ENCODE measurements at places on chromosomes 2 and 18.
A peak's percentile ranks its signal among the peaks of the same experiment; 100 is the strongest.

- H3K27me3 ChIP-seq, result peaks cover 3% of the 10 kb centered on the region
- H3K27ac ChIP-seq, result no peak overlapping the region
- no peaks in the 10 kb centered on the region for H3K4me1 ChIP-seq
Measured at GRCh38 chr2:58476556-58476955, 235.4 kb upstream of the FANCL start.

DNA sequence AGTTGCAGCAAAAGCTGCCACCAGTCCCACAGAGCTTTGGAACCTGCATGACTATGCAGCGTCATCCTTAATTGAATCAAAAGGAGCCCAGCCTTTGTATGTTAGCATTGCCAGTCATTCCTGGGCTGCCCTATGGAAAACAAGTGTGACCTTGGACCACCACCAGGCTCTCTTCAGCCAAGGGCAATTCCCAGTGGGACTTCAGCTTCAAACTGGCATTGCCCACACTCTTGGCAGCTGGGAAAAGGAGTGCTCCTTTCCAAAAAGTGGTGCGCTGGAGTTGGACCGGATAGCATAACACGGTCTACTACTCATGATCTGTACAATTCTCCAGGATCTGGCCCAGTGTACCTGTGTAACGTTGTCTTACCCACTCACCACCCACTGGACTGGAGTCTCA lies 259.5 kb downstream of the MREG start:
- H3K4me1 ChIP-seq, result peaks cover 21% of the 10 kb centered on the region
- no peak overlapping the region for H3K4me3 ChIP-seq
- DNase-seq, result no peak
- H3K27me3 ChIP-seq, result peaks cover 5% of the 10 kb centered on the region

GRCh38 chr2:88807237-88807962 lies 115.9 kb downstream of the RPIA start:
- H3K27ac ChIP-seq, result no peak overlapping the region
- H3K36me3 ChIP-seq, result no peaks in the 10 kb centered on the region
- peaks cover 1% of the 10 kb centered on the region for H3K27me3 ChIP-seq
- H3K4me1 ChIP-seq, result no peaks in the 10 kb centered on the region
- no peak overlapping the region for H3K4me3 ChIP-seq

DNA sequence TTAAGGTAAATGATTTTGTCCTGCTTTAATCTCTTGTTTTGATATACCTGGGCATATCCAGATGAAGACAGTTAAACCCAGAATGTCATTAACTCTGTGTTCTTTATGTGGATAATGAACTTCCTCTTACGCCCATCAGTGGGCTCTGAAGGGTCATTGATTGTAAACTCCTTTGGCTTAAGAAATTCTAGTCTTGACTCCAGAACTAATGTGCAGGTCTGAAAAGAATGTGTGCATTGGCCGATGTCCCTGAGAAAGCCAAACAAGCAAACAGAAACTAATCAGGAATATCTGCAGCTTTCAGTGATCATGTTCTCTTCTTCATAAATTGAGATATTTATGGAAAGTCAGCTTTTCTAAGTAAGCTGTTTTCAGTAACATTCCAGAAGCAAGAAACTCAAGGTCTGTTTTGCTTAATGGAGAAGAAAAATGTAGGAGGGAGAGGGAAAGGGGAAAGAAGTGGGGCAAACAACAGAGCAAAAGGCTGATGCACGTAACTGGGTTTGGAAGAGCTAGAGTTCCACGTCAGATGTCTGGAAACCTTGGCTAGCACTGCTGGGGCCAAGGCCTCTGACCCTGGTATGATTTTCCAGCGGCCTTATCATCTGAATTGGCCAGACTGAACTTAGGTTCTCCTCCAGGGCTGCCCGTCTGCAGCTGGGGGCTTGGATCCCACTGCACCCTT lies 61.3 kb upstream of the FHL2 start:
- DNase-seq, result no peak
- no peak overlapping the region for H3K27ac ChIP-seq
- peaks cover 14% of the 10 kb centered on the region for H3K27me3 ChIP-seq
- H3K36me3 ChIP-seq, result no peaks in the 10 kb centered on the region

DNA sequence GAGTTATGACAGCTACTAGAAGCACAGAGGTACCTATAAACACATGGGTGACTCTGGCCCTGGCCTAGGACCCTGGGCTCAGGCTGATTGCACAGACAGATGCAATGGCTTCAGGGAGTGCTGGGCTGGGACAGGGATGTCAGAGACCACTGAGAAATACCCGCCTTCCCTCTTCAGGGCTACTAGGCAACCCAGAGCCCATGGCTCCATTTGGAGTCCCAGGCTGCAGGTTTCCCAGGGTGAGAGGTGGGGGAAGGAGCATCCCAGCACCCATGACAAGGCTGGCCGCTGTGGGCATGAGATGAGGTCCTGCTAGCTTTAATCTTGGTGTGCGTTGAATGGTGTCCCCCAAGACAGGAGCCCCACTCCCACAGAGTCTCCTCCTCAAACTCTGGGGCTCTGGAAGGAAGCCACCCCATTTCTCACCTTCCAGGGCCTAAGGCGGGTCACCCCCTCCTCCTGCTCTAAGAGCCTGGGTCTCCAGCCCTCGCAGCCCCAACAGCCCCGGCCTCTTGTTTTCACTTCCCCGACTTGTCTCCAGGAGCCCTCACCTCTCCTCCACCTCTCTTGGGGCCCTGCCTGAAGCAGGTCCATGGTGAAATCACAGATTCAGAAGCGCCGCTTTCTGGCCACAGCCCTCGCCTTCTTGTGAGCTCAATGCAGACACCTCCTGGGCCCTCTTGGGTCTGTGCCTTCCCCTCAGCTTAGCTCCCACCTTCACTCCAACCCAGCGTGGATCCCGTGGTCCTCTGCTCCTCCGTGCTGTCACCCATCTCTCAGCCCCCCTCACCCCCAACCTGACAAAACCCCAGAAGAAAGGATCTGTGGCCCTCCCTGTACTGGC lies 41.4 kb downstream of the EMX1 start:
- H3K36me3 ChIP-seq, result peaks cover 12% of the 10 kb centered on the region
- DNase-seq, result no peak
- no peaks in the 10 kb centered on the region for H3K27me3 ChIP-seq
- H3K27ac ChIP-seq, result peak overlapping the region; percentile 49

DNA sequence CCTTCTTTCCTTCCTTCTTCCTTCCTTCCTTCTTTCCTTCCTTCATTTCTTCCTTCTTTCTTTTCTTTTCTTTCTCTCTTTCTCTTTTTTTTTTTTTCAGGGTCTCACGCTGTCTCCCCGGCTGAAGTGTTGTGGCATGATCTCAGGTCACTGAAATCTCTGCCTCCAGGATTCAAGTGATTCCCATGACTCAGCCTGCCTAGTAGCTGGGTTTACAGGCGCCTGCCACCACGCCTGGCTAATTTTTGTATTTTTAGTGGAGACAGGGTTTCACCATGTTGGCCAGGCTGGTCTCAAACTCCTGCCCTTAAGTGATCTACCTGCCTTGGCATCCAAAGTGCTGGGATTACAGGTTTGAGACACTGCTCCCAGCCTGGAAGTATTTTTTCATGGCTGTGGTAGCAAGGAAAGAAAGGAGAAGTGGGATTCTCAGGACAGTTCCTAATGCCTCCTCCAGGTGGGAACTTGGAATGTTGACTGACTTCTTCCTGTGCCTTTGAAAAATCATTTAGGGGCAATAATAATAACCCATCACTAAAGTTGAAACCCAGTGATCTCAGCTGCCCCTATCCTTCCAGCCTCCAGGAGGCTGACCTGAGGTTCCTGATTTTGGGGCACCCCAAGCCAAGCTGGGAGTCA lies 89.3 kb upstream of the CELF4 start:
- H3K27ac ChIP-seq, result no peak overlapping the region
- no peak overlapping the region for H3K4me3 ChIP-seq
- H3K4me1 ChIP-seq, result no peaks in the 10 kb centered on the region
- no peak for DNase-seq

DNA sequence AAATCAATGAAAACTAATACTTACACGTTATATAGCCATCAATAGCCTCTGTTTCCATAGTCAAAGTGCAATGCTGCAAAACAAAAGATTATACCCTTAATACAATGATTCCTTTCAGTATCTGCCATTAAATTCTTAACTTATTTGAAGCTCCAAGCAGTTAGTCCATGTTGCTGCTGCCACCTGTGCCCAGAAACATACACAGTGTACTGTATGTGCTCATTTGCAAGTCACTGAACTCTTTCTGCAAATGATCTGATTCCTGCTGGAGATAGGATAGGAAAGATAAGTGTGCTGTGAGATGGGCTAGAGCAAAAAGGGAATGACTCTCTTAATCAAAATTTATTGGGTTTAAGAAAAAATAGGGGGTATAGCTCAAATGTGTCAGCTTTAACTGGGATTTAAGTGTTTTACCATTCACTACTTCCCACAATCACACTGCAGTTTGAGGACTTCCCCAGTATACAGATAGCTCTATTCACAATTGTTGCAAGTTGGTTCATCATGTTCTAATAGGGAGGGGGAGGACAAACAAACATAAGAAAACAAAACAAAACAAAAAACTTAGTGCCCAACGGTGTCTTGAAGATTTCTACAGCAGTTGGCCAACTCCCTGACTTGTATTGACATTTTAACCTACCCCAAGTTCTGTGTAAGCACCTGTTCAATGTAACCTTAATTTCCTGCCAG lies 2.7 kb downstream of the IKZF2 start:
- peaks cover 9% of the 10 kb centered on the region for H3K27me3 ChIP-seq
- peaks cover 7% of the 10 kb centered on the region for H3K36me3 ChIP-seq
- peak overlapping the region; percentile 96 for H3K4me3 ChIP-seq
- H3K27ac ChIP-seq, result peak overlapping the region; percentile 96
- H3K4me1 ChIP-seq, result peaks cover 92% of the 10 kb centered on the region
- DNase-seq, result no peak

- H3K27ac ChIP-seq, result peak overlapping the region; percentile 85
- no peaks in the 10 kb centered on the region for H3K36me3 ChIP-seq
- peak overlapping the region; percentile 57 for H3K4me3 ChIP-seq
Measured at GRCh38 chr2:98487806-98488189, 43.1 kb downstream of the INPP4A start.

- H3K27ac ChIP-seq, result no peak overlapping the region
- DNase-seq, result no peak
- peaks cover 2% of the 10 kb centered on the region for H3K27me3 ChIP-seq
- H3K36me3 ChIP-seq, result no peaks in the 10 kb centered on the region
- H3K4me1 ChIP-seq, result no peaks in the 10 kb centered on the region
Measured at GRCh38 chr18:10405816-10406663, 48.4 kb upstream of the APCDD1 start.

- H3K27me3 ChIP-seq, result peaks cover 20% of the 10 kb centered on the region
- no peak for DNase-seq
- H3K27ac ChIP-seq, result no peak within 1 kb of the TSS
- no peaks in the 10 kb centered on the region for H3K4me1 ChIP-seq
- H3K4me3 ChIP-seq, result no peak within 1 kb of the TSS
Measured at GRCh38 chr2:210224941-210225672, at the start of gene ACADL. Gene ACADL, minus strand, starts transcription at chr2:210225447. Its CDS starts 184 bp downstream, at chr2:210225263.

- H3K4me1 ChIP-seq, result peaks cover 3% of the 10 kb centered on the region
- H3K27me3 ChIP-seq, result peaks cover 6% of the 10 kb centered on the region
- peaks cover 8% of the 10 kb centered on the region for H3K36me3 ChIP-seq
- no peak for DNase-seq
- H3K4me3 ChIP-seq, result no peak overlapping the region
- H3K27ac ChIP-seq, result no peak overlapping the region
Measured at GRCh38 chr18:79903787-79904356, 47.6 kb downstream of the SLC66A2 start.

- peaks cover 9% of the 10 kb centered on the region for H3K4me1 ChIP-seq
- H3K36me3 ChIP-seq, result no peaks in the 10 kb centered on the region
- no peaks in the 10 kb centered on the region for H3K27me3 ChIP-seq
- H3K27ac ChIP-seq, result no peak overlapping the region
- DNase-seq, result no peak
- H3K4me3 ChIP-seq, result no peak overlapping the region
Measured at GRCh38 chr18:27860701-27861107, 316.2 kb downstream of the CDH2 start.

DNA sequence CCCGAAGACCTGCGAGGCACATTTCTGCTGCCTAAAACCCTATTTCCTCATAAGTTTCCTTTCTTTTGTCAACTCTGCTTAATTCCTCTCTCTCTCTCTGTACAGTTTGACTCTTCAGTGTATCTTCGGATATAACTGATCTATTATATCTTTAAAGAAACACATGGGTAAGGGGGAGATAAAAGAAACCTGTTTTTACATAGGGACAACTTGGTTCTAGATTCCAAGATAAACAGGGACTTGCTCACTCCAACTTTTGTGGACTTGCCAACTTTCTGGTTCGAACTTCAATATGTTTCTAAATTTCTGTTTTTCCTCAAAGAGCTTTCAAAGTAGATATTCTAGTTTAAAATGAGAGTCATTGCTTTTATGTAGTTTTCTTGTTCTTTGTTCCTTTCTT lies 182.7 kb upstream of the EPC2 start:
- no peak overlapping the region for H3K27ac ChIP-seq
- DNase-seq, result no peak
- peaks cover 9% of the 10 kb centered on the region for H3K36me3 ChIP-seq
- no peaks in the 10 kb centered on the region for H3K27me3 ChIP-seq
- H3K4me1 ChIP-seq, result no peaks in the 10 kb centered on the region

DNA sequence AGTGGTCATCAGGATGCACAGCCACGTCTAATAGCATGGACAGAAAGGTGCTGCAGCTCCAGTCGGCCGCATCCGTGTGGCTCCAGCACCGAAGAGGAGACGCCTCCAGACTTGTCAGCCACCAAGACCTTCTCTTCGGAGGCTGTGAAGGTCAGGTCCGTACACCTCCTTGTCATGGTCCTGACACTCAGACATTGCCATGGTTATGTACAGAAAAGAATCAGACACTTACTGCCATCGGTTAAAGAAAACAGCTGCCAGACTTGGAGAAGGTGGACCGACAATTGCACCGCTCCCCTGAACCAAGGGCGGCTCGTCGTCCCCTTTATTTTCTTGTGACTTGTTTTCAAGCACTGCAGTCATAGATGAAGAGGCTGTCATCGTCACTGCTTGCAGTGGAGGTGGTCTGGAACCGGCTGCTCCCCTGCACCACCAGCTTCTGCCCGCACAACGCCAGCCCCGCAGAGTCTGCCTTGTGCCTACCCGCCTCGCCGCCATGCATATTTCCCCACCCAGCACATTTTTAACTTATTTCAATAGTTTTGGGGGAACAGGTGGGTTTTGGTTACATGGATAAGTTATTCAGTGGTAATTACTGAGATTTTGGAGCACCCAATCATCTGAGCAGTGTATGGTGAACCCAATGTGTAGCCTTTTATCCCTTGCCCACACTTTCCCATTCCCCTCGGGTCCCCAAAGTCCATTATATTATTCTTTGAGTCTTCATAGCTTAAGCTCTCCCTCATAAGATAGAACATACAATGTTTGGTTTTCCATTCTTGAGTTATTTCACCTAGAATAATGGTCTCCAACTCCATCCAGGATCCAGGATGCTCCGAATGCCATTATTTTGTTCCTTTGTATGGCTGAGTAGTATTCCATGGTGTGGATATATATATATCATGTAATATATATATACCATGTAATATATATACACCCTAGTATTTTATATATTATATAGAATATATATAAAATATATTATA lies 18.1 kb downstream of the FBXO48 start:
- DNase-seq, result no peak
- peak overlapping the region; percentile 40 for H3K27ac ChIP-seq
- peaks cover 15% of the 10 kb centered on the region for H3K4me1 ChIP-seq
- no peaks in the 10 kb centered on the region for H3K36me3 ChIP-seq

GRCh38 chr18:29496152-29496680 lies 1319.3 kb upstream of the CDH2 start:
- no peak for DNase-seq
- H3K27ac ChIP-seq, result no peak overlapping the region
- H3K27me3 ChIP-seq, result no peaks in the 10 kb centered on the region
- H3K4me3 ChIP-seq, result no peak overlapping the region
- peaks cover 4% of the 10 kb centered on the region for H3K36me3 ChIP-seq
- H3K4me1 ChIP-seq, result no peaks in the 10 kb centered on the region

GRCh38 chr2:109471658-109472057 lies 142.1 kb downstream of the SEPTIN10 start:
- peaks cover 20% of the 10 kb centered on the region for H3K4me1 ChIP-seq
- H3K27me3 ChIP-seq, result peaks cover 4% of the 10 kb centered on the region
- no peaks in the 10 kb centered on the region for H3K36me3 ChIP-seq
- no peak overlapping the region for H3K4me3 ChIP-seq
- no peak for DNase-seq
